ENCODE measurements at places on chromosomes 7 and 10.

DNA sequence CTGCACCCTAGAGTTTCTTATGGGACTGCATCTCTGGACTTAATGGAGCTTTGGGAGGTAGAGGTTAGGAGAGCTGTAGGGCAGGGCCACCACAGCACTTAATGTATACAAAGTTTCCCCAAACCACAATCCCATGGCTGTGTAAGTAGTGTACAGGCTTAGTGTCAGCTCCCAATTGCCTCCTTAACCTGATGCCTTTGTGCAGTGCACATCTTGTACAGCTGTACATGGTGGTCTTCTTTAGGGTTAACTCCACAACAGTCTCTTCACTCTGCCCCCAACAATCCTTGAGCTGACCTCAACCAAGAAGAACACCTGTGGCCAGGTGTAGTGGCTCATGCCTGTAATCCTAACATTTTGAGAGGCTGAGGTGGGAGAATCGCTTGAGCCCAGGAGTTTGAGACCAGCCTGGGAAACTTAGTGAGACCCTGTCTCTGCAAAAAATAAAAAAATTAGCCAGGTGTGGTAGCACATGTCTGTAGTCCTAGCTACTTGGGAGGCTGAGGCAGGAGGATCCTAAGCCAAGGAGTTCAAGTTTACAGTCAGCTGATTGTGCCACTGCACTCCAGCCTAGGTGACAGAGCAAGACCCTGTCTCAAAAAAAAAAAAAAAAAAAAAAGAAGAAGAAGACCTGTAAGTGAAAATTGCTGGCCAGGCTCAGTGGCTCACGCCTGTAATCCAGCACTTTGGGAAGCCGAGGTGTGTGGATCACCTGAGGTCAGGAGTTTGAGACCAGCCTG is 6.8 kb downstream of the PLAU start:
- DNase-seq = no peak

GRCh38 chr7:47751043-47751442 is 169.1 kb upstream of the TNS3 start:
- DNase-seq = no peak

DNA sequence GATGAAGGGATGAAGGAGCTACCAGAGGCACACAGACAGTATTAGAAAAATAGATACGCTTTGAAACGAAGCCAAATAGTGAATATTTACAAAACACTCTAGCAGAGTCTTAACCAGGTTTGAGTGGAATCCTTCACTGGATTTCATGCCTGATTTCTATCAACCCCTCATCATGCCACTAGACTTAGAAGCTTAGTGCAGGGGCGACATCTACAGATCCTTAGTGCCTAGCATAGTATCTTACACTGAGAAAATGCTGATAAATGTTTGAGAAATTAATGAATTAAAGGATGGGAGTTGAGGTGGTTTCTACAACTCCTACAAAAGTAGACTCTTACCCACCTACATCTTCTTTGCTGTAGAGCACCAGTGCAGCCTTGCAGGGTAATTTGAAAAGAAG is 54.7 kb upstream of the CCNJ start:
- no peak for DNase-seq

DNA sequence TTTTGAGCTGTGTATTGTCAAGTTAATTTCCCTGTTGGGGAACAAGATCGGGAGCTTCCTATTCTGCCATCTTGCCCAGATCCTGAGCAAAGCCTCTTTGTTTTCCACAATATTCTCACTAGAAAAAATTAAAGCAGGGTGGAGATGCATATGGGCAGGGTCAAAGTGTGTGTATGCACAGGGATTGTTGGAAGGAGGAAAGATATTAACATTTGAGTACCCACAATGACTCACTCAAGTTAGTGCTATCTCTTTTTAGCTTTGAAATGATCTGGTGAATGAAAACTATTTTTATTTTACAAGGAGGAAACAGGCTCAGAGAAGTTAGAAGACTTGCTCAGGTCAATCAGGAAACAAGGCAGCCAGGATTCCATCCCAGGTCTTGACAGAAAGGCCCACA is 6.7 kb upstream of the BTBD16 start:
- no peak for DNase-seq

GRCh38 chr7:46786221-46786954 is 795.5 kb downstream of the TNS3 start:
- no peak for DNase-seq

DNA sequence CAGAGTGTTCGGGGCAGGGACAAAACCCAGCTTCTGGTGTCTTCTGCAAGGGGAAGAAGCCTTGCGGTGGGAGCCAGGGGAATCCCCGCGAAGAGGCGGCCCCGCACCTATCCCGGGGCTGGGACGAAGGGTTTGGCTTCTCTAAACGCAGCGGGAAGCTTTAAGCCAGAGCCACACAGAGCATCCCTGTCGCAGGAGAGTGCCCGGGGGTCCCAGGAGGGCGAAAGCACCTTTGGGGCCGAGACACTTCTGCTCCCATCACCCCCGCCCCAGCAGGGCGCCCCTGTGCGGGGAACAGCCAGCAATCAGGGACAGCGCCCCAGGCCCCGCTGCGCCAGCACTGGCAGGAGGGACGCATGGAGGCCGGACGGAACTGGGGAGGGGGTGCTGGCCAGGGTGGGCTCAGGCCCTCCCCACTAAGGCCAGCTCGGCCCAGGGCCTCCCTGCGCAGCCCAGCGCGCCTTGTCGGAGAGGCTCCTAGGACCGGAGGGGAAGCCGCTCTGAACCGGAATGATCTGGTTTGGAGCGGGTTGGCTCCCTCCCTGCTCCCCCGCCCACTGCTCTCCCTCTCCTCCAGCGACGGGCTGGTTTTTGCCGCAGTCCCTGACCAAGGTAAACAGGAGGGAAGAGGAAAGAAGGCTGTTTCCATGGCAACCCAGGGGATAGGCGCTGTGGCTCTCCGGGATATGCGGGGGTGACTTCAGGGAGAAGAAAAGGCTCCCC is 63.9 kb downstream of the TMEM209 start:
- DNase-seq = peak; percentile 79

DNA sequence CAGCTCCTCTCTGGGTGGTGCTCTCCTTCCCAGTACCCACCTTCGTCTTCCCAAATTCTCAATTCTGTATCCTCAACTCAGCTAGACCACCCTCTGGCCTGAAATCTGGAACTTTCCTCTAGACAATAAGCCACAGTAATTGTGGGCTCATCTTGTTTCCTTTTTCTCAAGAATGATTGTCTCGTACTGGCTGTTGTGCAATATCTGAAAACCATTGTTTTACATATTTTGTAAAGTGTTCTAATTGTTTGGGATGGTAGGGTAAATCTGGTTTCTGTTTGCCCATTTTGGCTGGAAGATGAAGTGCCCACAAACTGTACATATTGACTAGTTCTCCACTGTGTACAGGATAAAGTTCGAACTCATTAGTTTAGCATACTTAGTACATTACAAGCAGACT is 11.3 kb upstream of the NOBOX start:
- no peak for DNase-seq

DNA sequence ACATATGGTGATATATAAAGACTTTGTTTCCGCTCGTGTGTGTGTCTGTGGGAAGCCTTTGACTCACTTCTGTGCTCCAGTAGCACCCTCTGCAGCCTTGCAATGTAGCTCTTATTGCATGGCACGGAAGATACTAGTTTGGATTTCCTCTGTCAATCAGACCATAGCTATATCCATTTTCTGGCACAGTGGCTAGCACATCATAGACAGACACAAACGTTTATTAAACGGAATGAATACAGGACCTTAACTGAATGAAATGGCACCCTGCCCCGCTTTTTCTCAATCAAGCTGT is 124.0 kb upstream of the PTPN20 start:
- no peak for DNase-seq

- DNase-seq = no peak
Measured at GRCh38 chr10:15624401-15625196, 95.1 kb downstream of the ITGA8 start.

DNA sequence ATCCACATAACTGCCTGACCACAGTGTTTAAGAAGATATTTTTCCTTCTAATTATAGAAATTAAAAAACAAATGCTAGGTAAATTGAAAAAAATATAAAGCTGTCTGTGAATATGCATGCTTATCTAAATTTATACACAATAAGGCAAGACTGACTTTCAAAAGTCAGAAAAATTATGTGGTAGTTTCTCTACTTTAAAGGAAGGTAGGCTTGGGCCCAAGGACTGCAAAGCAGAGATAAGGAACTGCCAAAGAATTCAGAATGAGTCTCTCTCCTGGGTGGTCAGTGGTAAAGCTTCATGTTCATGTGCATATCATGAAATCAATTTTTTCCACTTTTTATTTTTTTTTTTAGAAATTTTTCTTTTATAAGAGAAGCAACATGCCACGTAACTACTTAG is 998.6 kb downstream of the REEP3 start:
- no peak for DNase-seq

DNA sequence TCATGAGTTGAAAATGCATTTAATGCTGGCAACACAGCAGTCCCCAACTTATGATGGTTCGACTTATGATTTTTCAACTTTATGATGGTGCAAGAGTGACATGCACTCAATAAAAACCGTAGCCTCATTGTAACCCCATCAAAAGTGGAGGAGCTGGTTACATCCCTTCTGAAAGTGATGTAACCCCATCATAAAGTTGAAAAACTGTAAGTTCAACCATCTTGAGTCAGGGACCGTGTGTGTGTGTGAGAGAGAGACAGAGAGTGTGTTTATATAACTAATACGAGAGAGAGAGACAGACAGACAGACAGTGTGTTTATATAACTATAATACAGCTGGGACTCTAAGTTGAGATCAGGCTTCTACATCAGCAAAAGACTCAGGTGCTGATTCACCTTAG is 21.0 kb downstream of the ANXA11 start:
- DNase-seq = no peak

DNA sequence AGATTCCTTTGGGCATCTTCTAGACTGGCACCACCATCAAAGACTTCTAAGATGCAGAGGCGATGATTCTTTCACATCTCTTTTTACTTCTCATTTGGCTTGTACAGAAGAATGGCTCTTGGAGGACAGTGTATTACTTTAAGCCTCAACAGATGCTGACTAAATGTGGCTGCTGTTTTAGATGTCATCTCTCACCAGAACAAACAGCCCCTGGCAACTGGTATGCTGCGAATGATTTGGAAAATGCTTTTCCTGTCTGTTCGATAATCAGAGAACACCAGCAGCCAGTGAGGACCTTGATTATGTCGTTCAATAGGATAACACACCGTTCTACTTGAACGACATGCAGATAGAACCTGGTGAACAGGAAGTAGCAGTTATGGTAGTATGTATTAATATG is 131.8 kb downstream of the RNF216 start:
- DNase-seq = no peak

GRCh38 chr10:116780691-116781205 is 38.4 kb upstream of the HSPA12A start:
- no peak for DNase-seq

DNA sequence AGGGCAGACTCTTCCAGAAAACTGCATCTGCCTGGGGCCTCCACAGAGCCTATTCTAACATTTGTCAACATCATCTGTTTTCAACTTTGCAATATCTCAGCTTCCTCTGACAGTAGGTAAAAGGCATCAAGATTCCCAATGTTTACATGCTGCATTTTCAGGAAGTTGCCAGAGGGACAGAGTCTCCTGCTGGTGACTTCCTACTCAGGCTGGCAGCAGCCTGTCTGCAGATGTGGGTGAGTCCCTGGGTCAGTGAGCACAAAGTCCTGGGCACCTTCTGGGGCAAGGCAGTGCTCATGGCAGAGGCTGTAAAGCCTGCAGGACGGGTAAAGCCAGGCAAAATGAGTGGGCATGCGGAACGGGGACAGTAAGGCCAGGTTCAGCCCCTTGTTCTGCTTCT is 69.4 kb downstream of the EBF3 start:
- DNase-seq = no peak

- DNase-seq = no peak
Measured at GRCh38 chr10:115996031-115996430, 277.0 kb downstream of the GFRA1 start.

- no peak for DNase-seq
Measured at GRCh38 chr7:74544706-74545469, 91.2 kb downstream of the GTF2IRD1 start.

DNA sequence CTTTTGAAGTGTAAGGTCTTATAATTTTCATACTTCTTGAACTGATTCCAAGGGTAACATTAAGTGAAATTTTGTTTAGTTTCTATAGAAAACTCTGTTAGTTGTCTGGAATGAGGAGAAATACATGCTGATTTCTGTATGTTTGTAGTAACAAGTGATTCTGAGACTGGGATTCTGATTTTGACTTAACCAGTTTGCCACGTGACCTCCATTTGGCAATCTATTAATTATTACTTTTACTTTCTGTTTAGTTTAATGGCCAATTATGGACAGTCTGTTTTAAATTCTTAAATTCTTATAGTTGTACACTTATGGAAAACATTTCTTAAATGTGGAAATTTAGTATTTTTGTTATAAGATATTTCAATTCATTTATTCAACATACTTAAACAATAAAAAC is 163.1 kb downstream of the ADK start:
- DNase-seq = no peak

- DNase-seq = no peak
Measured at GRCh38 chr10:80461208-80462183, 7.4 kb downstream of the TSPAN14 start.

DNA sequence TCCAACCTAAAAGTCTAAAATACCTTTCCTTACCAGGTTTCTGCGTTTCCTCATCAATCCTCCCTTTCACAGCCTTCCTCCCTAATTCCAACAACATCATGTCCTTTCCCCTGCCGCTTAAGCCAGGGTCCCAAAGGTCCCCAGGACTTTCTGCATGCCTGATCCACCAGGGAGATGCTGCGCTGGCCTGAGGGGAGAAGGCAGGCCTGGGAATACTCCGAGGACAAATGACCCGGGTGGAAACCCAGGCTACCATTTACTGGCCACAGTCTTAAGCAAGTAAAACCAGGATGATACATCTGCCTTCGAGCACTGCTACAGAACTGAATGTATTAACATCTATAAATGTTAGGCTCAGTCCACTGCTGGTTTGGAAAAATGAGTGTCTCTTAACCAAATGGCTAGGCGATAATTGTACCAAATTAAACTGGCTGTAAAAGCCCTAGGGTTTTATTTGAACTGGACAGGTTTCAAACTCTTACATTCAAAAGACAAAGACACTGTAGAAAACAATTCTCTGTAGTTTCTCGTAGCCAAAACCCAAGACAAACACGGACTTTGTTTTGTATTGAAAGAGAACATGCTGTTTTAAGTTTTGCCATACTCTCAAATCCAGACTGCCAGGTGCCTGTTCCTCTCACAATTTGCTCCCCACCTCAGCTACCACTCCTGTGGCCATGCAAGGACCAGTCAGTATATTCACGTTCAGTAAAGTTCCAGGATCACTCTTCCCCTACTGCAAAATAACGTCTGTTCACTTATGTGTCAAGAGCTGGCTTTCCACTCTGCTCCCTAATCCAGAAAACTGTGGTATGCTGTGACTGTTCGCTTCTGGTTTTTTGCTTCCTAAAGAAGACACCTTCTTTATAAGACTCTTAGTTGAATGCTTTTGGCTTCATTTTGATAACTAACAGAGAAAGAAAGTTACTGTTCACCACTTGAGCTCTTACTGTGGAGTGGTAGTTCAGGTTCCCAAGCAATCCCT is 145.7 kb downstream of the RNF216 start:
- DNase-seq = no peak

- DNase-seq = no peak
Measured at GRCh38 chr7:139767561-139767982, 10.2 kb downstream of the HIPK2 start.

- no peak for DNase-seq
Measured at GRCh38 chr7:151632750-151633515, 113.2 kb upstream of the RHEB start.

Data from right renal cortex interstitium (tissue), 3 donors.